Thyroid gland (tissue), 4 donors: ENCODE measurements at places on chromosomes 6 and 20. TPM values are rescaled to one million over a fixed set of nuclear protein-coding genes. Genes with fewer than 3 reads are reported as not detected.

- no peak for DNase-seq
These were observed 30.9 kb downstream of the ITPR3 start for GRCh38 chr6:33652002-33652401.

- no peak for DNase-seq
These were observed 85.8 kb upstream of the CCDC167 start for GRCh38 chr6:37585523-37585905.

GRCh38 chr6:159064477-159064876, 19.7 kb upstream of the TAGAP start:
- DNase-seq = no peak

GRCh38 chr20:1664911-1665310, 7.3 kb upstream of the SIRPG start:
- DNase-seq = no peak

DNA sequence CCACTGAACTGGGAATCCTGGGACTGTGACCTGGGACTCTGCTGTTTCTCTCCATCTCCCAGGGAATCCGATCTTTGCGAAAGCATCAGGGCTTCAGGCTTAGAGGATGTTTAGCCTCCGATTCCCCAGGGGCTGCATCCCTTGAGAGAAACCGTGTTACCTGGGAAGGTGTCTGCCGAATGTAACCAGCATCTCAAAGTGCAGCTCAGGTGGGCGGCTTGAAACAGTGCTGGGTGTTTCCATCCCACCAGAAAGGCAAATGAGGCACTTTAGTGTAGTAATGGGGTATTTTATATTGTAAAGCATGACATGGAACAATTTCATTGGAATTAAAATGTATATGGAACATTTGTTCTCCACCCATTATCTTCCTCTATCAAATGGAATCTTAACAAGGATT, 15.2 kb downstream of the CDH4 start:
- DNase-seq = no peak

DNA sequence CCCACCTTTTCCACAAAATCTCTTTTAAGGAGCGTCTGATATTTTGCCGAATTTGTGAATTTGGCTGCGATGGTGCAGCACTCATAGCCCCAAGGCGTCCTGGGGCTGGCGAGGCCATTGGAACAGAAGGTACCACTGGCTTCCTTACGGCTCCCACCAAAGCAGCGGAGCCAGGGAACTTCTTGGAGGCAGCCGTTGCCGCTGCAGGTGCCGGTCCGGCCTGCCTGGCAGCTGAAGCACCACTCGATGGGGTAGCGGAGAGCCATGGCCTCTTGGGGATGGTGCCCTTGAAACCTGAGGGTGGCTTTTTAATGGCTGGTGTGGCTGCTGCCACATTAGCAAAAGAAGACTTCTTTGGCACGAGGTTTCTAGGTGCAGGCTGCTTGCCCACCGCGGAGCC, 29.8 kb downstream of the DIDO1 start:
- DNase-seq = peak; percentile 24

DNA sequence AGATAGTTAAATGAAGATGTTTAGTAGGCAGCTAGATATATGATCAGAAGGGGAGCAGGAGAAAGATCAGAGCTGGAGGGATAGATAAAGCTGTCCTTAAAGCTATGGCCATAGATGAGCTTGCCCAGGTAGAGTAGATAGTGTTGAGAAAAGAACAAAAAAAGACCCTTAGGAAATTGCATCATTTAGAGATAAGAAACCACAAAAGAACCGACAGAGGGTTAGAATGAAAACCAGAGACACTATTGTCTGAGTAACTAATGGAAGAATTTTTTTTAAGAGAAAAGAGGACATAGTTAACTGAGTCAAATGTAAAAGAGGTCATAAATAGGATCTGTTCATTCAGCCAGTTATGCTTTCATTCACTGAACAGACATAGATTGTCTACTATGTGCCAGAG, 101.8 kb downstream of the TNFAIP3 start:
- no peak for DNase-seq

DNA sequence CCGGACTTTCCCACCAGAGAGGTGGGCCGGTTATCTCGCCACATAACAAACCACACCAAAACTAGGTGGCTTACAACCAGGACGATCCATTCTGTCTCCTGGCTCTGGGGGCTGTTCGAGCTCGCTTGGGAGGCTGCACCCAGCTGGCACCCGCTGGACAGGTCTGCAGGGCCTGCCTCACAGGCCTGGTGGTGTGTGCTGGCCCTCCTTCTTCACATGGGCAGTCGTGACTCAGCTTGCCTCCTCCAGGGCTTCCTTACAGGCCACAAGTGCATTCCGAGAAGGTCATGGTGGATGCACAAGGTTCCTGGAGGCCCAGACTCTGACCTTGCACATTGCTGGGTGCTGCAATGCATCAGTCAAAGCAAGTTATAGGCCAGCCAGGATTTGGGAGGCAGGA, 34.2 kb downstream of the FOXF2 start:
- no peak for DNase-seq

GRCh38 chr6:104591573-104592334, 268.0 kb downstream of the HACE1 start:
- DNase-seq = no peak

- peak; percentile 74 for DNase-seq
These were observed 46.2 kb downstream of the GJA10 start for GRCh38 chr6:89940225-89941027.

GRCh38 chr6:26445934-26446667, 5.8 kb downstream of the BTN3A3 start:
- no peak for DNase-seq

DNA sequence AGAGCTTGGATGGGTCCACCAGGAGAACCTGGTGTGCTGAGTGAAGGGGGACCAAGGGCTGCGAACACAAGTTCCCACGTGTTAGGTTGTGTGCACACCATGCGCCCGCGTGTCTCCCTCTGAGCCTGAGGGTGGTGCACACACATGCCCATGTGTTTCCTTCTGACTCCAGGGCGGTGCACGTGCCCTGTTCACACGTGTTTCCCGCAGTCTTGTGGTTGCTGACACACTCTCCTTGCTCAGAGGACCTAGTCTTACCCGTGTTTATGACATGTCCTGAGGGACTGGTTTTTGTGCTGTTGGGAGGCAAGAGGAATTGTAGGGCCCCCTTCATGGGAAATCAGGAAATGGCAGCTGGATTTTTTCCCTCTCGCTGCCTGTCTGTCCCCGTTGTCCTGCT, 36.3 kb upstream of the PCMTD2 start:
- DNase-seq = no peak

GRCh38 chr6:162438980-162439379, 288.6 kb downstream of the PRKN start:
- no peak for DNase-seq

DNA sequence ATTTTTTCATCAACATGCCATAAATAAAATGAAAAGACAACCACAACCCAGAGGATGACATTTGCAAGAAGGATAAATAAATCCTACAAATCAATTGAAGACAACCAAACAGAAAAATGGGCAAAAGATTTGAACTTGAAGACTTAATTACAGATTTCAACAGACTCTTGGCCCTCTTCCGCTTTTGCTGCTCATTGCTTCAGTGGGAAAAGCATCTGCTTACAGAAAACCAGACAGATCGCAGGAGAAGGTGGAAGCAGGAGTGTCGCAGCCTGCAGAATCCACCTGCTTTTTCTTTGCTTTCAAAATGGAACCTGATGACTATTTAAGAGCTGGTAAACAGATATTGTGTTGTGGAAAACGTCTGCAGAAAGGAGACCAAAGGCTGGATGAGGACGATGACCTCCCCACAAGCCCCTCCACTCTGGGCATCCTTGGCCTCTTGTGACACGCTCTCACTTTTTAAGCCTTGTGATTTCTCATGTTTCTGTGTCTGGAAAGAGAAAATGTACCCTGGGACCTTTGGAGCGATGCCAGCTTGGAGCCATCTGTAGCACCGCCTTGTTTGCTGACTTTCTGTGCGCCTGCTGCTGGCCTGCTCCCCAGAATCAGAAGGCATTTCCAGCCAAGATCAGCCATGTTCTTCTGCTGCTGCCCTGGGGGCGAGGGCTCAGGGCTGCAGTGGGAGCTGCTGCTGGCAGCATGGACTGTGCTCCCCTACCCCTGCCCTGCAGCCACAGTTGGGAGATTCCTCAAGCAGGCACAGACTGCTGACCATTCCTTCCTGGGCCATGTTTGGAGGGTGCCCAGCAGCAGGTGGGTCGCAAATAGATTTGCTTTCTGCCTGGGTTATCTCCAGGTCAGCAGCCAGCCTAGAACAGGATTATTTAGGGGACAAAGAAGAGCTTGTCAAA, 3.6 kb upstream of the CSTL1 start:
- peak; percentile 14 for DNase-seq

DNA sequence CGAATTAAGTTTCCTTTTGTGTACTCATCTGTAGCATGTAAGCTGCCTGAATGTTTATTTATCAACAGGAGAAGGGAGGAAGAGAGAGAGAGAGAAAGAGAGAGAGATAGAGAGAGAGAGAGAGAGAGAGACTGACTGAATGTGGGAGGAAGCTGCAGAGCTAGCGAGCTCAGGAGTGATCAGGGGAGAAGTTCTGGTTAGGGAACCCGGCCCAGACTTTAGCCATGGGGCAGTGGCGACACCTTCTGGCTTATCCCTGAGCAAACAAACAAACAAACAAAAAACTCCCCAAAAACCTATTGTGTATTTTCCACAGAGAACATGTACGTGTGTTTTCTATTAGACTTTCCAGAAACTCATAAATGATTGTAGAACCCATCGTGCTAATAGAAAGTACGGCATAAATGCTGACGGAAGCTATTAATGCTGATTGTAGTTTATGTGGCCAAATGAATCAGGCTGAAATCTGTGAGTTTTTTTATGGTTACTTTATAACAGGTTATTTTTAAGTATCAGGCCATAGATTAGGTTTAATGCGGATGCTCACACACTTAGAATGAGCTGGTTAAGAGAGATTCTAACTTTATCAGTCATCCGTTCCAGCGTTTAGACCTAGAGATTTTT, 92.8 kb downstream of the CLIC5 start:
- peak; percentile 67 for DNase-seq

- DNase-seq = peak; percentile 82
These were observed 2.5 kb downstream of the ZBTB46 start for GRCh38 chr20:63828545-63828944.

- no peak for DNase-seq
These were observed 206.2 kb upstream of the TCF21 start for GRCh38 chr6:133682506-133683307.

DNA sequence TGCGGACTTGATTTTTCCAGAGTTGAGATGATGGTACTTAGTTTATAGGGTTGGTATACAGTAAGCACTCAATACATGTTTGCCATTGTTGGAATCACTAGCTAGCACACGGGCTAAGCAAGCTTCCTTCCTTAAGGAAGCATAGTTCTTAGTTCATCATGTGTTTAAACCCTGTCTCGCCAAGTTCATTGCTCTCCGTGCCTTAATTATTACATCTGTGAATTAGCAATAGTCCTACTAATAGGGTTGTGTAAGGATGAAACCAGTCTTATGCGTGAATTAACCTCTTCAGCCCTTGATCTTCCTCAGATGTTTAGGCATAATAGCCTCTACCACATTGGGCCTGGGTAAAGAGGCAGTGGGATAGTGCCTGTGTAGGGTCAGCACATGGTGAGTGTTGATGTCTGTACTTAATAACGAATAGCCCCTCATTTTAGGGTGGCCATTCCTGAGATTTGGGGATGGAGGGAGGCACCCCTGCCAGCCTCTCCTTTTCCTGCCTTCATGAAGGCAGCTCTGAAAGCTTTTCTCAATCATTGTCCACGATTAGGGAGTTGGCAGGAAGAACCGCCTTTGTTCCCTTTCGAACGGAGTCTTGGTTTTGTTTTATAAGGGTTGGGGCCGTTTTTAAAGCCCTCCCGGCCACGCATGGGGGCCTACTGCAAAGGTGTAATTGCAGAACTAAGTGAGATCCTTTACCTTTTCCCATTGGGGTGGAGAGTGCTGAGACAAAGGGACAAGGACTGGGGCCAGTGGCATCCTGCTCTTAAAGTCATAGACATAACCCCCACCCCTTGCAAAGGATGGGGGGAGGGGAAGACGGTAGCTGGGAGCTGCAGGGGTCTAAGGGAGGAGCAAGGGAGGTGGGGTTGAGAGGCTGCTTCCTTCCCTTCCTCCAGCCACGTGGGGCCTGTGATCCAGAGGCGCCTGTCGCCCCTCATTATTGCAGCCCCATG, 2.1 kb downstream of the DNMT3B start:
- no peak for DNase-seq

DNA sequence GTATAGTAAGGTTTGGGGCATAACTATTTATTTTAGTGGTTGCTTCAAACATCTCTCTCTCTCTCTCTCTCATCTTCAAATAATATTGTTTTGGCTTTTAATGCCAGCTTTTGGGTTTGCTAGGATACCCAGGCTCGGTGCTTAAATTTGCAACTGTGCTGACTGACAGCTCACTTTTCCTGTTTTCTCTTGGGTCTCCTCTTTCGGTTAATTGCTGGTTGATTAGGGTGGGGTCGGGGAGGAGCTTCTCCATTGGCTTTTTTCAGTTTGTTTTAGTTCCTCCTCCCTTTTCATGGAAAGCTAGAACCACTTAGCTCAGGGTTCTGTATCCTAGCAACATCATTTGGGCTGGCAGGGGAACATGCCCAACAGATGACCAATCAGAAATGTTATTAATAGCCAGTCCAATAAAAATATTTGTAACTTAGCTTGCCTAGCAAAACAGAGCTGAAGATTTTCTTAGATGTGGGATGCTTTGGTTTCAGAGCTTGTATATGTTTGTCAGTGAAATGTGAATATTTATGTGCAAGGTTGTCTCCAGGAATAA, 11.3 kb downstream of the TFAP2B start:
- no peak for DNase-seq

DNA sequence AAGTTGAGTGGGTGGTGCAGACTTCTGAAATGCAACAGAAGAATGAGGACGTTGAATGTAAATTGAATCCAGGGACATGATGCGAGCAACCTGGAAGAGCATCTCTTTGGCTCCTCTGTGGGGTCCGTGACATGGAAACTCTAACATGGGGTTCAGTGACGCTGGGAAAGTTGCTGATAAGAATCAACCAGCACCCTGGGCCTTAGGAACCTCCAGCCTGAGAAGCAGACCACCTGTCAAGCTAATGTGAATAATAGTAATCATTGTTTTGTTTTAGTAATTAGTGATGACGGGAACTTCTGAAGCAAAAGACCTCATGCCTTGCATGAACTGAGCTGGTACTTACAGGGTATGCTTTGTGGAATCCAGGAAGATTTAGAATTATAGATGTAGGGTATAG, 25.2 kb upstream of the DOK5 start:
- DNase-seq = no peak

- DNase-seq = no peak
These were observed 47.5 kb downstream of the TSPYL4 start for GRCh38 chr6:116206231-116206903.

- peak; percentile 66 for DNase-seq
These were observed 719 bp downstream of the SMPD2 start for GRCh38 chr6:109441069-109441816.

GRCh38 chr6:160513836-160514235, 150.2 kb downstream of the LPA start:
- no peak for DNase-seq

TAF8 gene
- 72.8 TPM for total RNA-seq

ABHD16B gene
- not detected for total RNA-seq

NKX2-2 gene
- not detected for total RNA-seq

TOX2 gene
- total RNA-seq = 3.4 TPM

CCDC170 gene
- total RNA-seq = 3.8 TPM

FKBP1C gene
- 0.40 TPM for total RNA-seq

ZSWIM1 gene
- total RNA-seq = 7.7 TPM

ADGRF5 gene
- 33.2 TPM for total RNA-seq

SLC22A23 gene
- 16.6 TPM for total RNA-seq

PRDM13 gene
- not detected for total RNA-seq
